ENCODE measurements at places on chromosomes 4 and X.

- no peak for DNase-seq
Measured at GRCh38 chr4:113781439-113782040, 20.0 kb upstream of the CAMK2D start.

GRCh38 chr4:6538575-6538974, 36.4 kb upstream of the MAN2B2 start:
- no peak for DNase-seq

GRCh38 chr4:138981930-138982390, 33.6 kb upstream of the NOCT start:
- no peak for DNase-seq

- no peak for DNase-seq
Measured at GRCh38 chrX:130084631-130085237, 25.6 kb downstream of the ELF4 start.

GRCh38 chrX:63402106-63402505, 51.0 kb upstream of the SPIN4 start:
- DNase-seq: no peak

- DNase-seq: no peak
Measured at GRCh38 chr4:147780137-147780777, 48.4 kb downstream of the ARHGAP10 start.

DNA sequence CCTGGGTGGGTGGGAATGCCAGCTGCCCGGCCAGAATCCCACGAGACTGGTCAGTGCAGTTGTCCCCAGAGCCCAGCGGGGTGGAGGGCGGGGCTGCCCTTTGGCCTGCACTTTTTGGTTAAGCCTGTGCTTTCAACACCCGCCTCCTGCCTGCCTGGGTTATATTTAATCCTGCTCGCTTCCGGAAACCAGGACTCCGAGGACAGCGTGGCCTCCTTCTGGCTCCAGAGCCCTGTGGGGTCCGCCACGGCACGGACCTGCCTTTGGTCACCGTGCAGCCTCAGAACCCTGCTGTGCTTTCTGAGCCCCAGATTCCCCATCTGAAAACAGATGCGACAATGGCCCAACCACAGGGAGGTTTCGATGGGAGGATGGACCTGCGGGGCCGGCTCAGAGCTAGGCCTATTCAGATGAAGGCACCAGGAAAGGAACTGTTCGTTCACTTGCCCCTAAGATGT, 29.4 kb upstream of the KIAA0232 start:
- DNase-seq: no peak

GRCh38 chrX:103640401-103641155, 11.8 kb downstream of the TCEAL1 start:
- no peak for DNase-seq

DNA sequence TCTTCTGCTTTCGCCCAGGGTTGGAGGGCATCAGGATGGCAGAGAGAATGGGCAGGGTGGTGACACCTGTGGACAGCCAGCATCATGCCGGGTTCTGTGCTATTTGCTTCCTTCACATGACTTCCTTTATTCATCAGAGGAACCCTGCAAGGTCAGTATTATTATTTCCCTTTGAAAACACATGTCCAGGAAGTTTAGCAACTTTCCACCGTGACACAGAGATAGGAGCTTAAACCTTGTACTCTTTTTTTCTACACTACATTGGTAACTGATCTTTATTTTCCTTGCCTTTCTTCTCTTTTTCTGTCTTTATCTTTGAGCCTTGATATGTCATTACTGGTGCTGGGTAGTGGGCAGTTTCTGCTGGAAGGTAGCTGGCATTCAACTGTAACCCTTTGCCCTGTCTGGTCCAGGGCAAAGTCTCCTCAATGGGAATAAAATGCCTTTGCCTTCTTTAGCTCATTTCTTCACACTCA, 5.0 kb upstream of the MGST2 start:
- DNase-seq: no peak

GRCh38 chr4:37873386-37873785, 17.5 kb upstream of the TBC1D1 start:
- DNase-seq: no peak

- no peak for DNase-seq
Measured at GRCh38 chrX:12240491-12240890, 102.2 kb downstream of the FRMPD4 start.

DNA sequence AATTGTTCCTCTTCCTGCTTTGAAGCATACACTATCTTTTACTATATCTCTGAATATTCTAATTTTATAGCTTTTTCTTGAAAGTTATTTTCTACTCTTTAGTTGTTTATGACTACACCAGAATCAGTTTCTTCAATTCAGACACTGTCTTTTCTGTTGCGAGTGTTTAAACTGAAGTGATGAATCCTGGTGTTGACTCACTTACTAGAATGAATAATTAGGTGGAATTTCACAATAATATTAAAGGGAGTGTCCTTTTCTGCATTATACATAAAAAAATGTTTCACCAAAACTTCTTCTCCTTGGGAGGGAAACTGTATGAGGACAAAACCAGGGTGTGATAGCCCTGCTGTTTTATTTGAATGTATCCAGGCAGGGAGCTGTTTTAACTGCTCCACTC, 1383.1 kb downstream of the C4orf33 start:
- no peak for DNase-seq

- DNase-seq: no peak
Measured at GRCh38 chr4:18007625-18008024, 13.9 kb downstream of the LCORL start.

DNA sequence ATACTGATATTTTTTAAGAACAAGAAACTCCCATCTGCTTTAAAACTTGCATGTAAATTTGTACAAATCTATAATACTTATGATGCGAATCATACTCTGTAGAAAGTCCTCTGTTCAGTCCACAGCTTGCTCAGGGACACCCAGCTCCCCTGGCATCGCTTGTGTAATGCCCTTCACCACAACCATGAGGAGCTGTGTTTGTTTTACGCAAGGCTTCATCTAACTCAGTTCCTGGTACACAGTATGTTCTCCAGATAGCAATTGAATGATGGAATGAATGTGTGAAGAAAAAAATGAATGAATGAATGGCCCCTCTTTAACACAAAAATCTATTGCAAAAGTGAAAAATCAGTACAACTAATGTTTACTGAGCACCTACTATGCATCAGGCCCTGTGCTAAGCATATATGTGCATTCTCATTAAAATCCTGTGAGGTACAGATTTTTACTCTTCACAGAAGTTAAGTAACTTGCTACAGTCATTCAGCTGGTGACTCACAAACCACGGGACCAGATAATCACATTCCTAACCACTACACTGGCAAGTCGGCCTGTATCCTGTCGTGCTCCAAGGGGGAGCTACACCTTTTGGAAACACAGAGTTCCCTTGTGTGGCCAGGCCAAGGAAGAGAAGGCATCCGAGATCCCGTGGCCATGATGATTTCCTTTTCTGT, 58.7 kb upstream of the KDR start:
- no peak for DNase-seq

DNA sequence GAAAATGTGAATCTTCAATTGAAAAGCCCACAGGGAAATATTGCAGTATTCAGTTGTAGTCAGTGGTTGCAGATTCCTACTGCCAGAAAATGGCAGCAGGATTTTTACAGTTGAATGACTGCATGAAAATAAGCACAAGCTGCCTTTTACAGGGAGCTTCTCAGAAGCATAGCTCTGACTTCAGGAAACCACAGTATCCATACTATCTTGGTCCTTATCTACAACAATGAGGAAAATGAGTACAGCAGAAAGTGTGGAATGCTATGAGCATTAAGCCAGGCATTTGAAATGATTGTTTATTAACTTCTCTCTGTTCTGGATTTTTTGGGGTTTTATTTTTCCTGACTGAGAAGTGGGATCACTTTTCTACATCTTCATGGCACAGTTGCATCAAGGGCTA, 34.6 kb upstream of the PRRG1 start:
- no peak for DNase-seq

DNA sequence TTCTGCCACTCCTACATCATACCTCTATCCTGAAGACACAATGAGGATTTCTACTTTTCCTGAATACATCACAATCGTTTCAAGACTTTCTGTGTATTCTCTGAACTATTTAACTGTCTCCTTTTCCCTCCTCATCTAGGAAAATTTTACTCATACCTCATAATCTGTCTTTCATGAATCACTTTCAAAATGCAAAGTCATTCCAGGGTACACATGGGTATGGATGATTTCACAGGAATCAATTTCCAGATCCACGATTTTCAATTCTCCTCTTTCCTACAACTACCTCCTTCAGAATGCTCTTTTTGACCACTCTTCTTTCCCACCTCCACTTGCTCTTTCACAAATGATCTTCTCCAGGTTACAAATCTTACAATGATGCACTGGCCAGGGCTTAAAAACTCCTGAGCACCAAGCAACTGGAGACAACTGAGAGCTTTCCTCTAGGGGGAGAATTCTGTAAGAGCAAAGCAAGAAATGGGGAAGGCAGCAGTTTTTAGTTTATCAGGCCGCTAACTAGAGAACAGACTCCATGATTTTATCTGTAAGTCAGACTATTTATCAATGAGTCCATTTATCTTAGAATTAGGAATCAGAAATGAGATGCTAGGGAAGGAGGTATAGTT, 116.4 kb downstream of the PPP3CA start:
- no peak for DNase-seq

DNA sequence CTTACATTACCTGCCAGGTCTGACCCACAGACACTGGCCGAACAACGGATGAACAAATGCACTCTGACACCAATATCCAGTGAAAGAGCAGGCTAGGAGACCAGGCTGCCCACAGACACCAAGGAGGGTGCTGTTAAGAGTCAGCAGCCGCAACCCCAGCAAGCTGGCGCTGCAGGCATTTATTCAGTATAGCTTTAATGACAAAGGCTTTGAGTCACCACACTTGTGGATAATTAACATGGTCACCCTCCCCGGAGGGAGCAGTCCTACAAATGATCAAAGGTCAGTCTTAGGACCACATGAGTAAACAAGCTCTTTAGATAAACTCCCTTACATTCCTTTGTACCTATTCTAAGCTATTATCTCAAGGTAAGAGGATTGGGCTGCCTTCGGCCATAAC, 368.5 kb upstream of the GRID2 start:
- no peak for DNase-seq

- no peak for DNase-seq
Measured at GRCh38 chr4:42454755-42455420, 57.6 kb downstream of the SHISA3 start.

- DNase-seq: no peak
Measured at GRCh38 chr4:17068891-17069290, 170.4 kb upstream of the LDB2 start.

DNA sequence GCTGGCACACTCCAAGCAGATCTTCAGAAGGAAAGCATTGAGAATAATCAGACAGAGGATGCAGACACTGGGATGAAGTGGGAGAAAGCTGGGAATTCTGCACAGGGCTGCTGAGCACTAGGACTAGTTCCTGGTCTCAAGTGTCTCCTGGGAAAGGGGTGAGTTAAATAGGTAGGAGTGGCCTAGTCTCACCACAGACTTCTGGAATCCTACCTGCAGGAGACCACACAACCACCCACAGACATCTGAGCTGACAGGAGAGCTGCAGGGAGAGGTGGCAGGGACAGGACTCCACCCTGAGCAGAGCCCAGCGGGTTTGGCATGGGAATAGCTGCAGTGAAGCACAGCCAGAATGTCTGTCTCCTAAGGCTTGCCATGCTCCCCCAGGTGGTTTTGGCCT, 95.1 kb upstream of the GALNTL6 start:
- DNase-seq: no peak

DNA sequence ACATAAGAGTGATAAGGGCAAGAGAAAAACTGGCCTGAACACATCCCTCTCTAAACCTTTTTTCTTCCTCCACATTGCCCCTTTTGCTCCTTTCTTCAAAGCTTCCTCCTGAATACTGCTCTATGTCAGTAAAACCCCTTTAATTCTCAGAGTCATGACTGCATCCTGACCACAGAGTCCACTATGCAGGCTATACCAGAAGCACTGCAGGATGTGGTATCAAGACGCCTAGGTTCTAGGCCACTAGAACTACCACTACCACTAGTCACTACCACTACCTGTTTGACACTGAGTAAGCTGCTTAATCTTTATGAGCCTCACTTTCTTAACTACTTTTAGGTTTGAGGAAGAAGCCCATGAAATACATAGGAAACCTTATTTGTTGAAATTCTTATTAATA, 38.7 kb downstream of the ARHGEF9 start:
- DNase-seq: no peak

- DNase-seq: no peak
Measured at GRCh38 chrX:40885989-40886388, 150.6 kb upstream of the MED14 start.

GRCh38 chr4:19104176-19104575, 1082.6 kb upstream of the LCORL start:
- DNase-seq: no peak

DNA sequence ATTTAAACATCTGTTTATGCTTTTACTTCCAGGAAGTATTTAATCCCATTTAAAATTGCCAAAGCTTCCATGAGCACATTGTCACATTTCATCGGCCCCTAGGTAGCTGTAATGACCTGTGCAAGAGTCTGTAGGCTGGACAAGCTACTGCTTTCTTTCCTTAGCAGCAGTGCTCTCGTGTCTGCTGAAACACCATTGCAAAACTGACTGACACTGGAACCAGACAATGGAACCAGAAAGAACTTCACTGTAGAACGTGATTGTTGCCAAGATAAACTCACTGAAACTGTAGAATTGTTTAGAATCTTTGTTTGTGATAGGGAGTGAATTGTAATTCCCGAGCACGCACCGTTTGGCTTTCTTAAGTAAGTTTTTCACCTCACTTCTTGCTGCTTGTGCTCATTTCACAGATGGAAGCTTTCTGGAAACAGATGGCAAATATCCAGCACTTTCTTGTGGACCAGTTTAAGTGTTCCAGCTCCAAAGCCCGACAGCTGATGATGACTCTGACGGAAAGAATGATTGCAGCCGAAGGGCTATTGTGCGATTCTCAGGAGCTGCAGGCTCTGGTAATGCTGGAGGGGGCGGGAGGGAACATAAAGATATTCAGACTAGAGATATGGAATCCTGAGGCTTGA, 36.9 kb downstream of the EVC start:
- DNase-seq: no peak

DNA sequence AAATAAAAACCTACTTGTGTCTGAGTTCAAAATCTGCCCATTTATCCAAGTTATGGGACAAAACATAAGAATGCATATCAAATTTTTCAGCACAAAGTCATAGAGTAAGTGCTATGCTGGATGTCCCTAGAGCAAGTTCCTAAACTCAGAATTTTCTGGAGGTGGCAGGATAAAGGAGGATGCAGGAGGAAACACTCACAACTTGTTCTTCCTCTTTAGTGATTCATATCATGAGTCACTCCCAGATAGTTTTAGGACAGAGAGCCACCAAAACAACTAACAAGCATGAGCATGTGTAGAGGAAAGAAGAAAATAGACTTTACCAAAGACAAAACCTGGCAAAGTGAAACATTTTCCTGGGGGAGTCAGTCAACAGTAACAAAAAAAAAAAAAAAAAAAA, 302.7 kb downstream of the KCTD8 start:
- no peak for DNase-seq

DNA sequence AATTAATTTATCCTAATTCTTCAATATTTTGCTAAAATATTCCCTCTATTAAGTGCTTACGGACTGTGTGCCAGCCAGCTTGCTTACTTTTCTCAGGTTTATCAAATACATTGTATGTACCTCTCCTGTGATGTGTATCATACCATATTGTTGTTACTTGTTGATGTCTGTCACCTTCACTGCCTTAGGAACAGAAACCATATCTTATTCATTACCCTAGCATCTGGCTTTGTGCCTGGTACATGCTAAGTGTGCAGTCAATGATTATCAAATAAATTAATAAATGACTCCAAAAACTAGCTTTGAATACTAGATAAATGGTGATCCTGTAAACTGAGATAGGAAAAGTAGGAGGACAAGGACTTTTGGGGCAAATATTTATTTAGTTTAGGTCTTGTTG, 6.9 kb downstream of the CLCN3 start:
- no peak for DNase-seq
